ENCODE measurements at places on chromosomes 12 and 14.

- DNase-seq: no peak
Measured at GRCh38 chr14:104697892-104698583, 8.6 kb downstream of the INF2 start.

DNA sequence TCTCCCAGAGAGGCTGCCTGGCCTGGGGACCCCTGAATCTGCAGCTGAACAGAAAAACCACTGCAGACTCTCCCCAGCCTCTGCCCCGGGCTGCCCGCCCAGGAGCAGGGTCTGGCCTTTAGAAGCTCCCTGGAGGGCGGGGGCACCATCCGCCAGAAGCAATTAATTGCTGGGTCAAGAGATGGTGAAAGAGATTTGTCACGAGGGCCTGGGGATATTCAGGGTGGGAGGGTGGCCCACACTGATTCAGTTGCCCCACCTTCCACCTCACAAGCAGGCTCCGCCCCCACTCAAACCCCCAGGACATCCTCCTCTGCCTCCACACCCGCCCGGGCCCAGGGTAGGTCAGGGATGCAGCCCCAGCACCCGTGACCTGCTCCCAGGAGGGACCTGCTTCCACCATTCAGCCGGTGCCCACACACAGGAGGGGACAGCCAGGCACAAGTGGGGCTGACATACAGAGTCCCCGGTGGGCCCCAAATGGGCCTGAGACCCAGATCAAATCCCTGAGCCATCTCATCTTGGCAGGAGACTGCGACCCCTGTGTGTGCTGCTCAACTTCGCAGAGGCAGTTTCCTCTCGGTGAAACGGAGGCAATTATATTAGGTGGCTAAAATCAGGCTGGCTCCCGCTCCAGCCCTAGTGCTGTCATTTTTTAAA is 23.0 kb downstream of the NCOR2 start:
- no peak for DNase-seq

DNA sequence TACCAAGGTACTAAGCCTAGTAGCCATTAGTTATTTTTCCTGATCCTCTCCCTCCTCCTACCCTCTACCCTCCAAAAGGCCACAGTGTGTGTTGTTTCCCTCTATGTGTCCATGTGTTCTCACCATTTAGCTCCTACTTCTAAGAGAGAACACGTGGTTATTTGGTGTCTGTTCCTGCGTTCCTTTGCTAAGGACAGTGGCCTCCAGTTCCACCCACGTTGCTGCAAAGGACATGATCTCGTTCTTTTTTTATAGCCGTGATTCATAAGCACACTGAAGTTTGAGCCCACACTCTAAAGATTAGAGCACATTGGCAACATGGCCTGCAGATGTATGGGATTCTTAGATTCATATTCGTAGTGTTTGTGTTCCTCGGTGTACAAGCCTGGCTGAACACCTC is 8.1 kb upstream of the STX2 start:
- DNase-seq: no peak

GRCh38 chr12:128305336-128305892 is 38.4 kb downstream of the TMEM132C start:
- no peak for DNase-seq

- no peak for DNase-seq
Measured at GRCh38 chr12:107512391-107512790, 173.2 kb upstream of the PWP1 start.
